NCI-H526 treated with DMSO at 0.1 percent for 48 hours (cell line): ENCODE measurements at places on chromosomes 7 and 10.

DNA sequence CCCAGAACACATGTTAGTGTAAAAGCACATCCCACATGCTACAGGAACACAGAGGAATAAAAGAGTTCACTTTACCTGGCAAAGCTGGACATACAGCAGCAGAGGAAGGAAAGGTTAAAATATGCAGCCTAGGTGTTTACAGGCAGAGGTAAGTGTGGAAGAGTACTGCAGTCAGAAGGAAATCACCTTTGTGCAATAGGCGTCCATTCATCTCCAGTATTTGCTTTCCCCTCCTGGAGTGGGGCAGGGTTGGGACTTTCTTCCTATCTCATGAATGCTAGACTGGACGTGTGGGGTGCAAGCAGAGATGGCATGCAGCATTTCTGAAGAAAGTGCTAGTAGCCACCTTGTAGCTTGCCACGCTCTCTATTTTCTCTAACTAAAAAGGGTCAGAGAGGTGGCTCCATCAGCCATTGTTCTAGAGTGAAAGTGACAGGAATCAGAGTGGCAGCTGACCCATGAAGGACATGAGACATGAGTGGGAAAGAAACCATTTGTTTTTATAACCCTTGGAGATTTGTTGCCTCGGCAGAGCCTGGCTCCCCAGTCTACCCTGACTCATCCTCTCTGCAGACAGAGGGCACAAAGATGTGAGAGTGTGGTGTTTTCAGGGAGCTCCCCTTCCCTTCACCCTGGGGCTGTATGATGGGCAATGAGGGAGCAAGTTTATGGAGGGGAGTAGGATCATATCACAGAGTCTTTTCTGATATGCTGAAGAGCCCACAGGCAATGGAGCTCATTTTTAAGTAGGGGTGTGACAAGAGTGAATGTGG, 101.2 kb upstream of the SEC61G start:
- DNase-seq, result no peak

DNA sequence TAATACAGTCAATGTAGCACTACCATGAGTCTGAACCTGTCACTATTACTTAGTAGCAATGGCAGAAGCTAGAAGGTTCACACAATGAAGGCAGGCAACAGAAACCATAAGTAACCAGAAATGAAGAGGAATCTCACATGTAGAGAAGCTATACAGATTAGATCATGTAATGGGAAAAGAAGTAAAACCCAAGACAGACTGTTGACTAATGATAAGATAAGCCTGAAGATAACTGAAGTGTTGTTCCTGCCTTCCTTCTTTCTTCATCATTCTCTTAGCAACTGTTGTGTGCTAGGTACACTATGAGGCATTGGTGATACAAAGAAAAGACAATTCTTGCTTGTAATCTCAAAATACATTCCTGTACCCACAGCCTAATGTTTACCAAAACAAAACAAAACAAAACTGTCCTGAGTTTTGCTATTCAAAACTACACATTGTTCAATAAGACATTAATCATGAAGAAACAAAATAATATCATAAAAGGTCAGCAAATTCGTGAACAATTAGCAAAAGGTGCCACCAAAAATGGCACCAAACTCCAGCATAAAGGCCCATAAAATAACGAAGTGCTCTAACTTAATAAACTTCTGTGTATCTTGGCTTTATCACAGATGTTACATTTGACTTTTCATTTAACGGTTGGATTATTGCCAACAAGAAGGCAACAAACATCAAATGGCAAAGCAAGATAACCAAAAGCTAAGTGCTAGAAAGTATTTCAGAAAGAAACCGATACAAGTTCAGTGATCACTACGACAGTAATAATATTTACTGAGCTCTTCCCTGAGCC, 27.1 kb downstream of the ZNF800 start:
- no peak for DNase-seq

DNA sequence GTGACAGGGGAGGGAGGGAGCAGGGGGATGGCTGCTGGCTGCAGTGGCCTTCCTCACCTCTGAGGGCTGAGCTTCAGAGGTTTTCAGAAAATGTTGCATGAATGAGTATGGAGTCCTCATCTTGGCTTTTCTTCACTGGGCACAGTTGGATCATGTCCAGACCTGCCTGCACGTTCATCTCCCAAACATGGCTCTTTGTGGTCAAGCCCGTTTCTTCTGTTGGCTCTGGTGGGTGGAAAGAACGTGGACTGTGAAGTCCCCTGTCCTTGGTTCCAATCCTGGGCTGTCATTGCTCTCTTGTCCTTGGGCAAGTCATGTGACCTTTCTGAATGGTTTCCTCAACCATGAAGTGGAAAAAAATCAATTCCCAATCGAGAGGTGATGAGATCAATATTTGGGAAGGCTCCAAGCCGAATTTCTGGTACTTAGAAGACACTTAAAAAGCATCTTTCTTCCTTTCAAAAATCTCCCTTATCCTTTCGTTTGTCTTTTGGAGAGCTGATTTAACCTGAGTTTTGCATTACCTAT, 34.5 kb downstream of the TSPAN14 start:
- DNase-seq, result no peak

- no peak for DNase-seq
Measured at GRCh38 chr7:30765408-30765807, 5.8 kb upstream of the MINDY4 start.

DNA sequence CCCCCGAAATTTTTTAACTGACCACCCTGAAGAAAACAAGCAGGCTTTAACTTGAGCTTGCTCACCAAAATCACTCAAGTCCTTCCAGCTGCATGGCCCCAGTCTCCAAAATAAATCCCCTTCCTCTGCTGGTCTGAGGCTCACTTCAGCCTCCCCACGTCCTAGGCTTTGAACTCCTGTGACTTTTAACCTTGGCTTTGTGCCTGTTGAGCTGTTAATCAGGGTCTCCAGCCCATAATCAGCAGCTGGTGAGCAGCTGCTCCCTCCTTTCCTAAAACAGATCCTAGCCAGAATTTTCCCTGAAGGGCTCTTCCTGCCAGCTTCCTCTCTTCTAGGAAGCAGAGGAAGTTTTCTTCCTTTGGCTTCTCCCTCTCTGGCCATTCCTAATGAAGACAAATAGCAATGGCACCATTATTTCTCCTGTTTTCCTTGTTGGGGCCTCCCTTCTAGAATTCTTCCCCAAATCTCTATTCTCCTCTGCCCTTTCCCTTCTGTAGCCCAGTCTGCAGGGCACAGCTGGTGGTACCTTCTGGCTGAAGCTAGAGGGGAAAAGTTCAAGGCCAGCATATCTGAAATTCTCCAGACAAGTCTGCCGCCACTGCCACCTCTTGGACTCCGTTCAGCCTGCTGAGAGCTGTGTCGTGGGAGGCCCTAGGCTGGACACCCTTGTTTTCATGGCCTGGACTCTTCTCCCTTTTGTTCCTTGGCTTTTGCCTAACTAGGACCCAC, 152.1 kb downstream of the NOC3L start:
- no peak for DNase-seq

- DNase-seq, result no peak
Measured at GRCh38 chr10:3763852-3764625, 21.0 kb downstream of the KLF6 start.

- DNase-seq, result no peak
Measured at GRCh38 chr7:111492234-111492633, 70.1 kb downstream of the IMMP2L start.

GRCh38 chr7:158558816-158559215, 28.8 kb downstream of the PTPRN2 start:
- DNase-seq, result no peak

- no peak for DNase-seq
Measured at GRCh38 chr7:123231021-123232000, 31.5 kb upstream of the SLC13A1 start.

DNA sequence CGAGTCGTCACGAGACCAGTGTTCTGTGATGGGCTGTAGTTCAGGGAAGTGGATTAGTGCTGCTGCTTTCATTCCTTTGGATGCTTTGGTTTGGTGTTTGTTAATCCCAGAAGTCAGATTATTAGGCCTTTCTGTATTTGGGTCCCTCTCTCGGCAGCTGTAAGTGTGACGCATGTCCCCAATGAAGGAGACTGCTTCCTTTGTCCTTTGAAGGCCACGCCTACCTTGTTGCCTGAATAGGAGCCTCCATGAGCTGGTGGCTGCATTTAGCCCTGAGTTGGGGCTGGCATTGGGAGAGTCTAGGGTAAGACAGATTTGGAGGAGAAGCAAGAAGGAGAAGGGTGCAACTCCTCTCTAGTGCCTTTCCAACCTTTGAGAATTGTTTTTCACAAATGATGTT, 34.5 kb downstream of the DOCK1 start:
- DNase-seq, result no peak

DNA sequence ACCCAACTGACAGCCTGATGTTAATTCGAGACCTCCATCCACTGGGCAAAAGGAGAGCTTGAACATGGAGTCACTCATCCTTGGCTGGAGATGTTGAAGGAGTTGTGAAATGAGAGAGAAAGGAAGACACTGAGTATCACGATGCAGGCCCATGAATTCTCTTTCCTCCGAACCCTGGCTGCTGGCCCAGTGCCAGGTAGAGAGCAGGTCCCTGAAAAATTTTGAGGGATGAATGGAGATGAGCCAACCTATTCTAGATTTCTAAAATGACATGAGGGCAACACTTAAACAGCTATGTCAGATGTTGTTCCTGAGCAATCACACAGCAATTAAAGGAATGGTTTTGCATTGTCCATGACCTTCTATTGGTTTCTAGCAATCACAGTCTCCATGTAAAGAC, 355.1 kb upstream of the ZMIZ1 start:
- no peak for DNase-seq

- no peak for DNase-seq
Measured at GRCh38 chr7:20561466-20561865, 54.0 kb upstream of the ABCB5 start.

DNA sequence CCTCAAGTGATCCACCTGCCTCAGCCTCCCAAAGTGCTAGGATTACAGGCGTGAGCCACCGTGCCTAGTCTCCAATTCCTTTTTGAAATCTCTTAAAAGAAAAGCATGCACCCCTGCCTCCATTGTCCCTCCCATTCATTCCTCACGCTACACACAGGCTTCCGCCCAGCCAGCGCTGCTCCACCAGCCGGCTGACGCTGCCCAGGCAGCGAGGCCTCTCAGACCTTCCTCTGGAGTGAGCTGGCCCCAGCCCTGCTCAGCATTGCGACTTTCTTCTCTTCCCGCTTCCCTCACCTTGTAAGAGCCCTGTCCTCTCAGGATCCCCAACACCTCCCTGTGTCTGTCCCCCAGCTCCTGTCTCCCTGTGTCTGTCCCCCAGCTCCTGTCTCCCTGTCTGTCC, 23.6 kb downstream of the RGS10 start:
- DNase-seq, result no peak

DNA sequence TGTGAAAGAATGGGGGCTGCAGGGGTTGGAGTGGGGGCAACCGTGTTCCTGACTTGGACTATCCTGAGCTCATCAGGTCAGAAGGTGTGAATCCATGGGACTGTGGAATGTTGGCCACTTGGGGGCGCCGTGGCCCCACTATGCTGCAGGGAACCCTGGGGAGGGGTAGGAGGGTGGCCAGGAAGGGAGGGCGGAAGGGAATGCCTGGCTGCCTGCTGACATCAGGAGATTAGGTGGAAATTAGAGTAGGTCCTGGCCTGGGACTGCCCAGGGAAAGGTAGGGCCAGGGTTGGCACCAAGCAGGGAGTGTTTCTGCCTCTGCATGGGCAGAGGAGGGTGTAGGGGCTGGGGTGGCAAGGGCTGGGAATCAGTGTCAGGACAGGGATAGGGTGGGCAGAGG, 65.8 kb upstream of the PRSS58 start:
- no peak for DNase-seq

- no peak for DNase-seq
Measured at GRCh38 chr10:104324221-104324686, 14.0 kb downstream of the ITPRIP start.

- DNase-seq, result no peak
Measured at GRCh38 chr7:36884351-36884750, 160.1 kb upstream of the AOAH start.

GRCh38 chr7:37448636-37449361, at the start of gene ELMO1:
Gene ELMO1 (minus strand): TSS chr7:37448864. CDS start chr7:37342690, 106,174 bp downstream.
- DNase-seq, result peak; percentile 84

DNA sequence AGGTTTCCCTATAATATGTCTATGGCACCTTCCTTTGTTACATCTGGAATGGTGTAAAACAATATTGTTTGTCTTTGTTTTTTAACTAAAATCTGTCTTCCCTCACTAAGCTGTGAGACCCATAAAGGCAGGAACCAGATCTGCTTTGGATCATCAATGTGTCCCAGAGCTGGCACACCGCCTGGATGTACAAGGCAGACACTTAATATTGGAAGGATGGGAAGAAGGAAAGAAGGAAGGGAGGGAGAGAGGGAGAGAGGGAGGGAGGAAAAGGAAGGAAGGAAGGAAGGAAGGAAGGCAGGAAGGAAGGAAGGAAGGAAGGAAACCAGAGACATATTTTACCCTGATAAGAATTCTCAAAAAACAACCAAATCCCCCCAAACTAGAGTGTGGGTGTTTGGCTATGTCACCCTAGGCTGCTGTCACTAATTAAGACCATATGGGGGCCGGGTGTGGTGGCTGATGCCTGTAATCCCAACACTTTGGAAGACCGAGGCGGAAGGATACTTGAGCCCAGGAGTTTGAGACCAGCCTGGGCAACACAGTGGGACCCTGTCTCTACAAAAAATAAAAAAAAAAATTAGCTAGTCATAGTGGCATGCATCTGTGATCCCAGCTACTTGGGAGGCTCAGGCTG, 59.6 kb downstream of the SH3PXD2A start:
- no peak for DNase-seq

- DNase-seq, result no peak
Measured at GRCh38 chr10:108424656-108425055, 1260.2 kb upstream of the SORCS1 start.

- DNase-seq, result no peak
Measured at GRCh38 chr10:421170-421569, 268.3 kb downstream of the DIP2C start.

DNA sequence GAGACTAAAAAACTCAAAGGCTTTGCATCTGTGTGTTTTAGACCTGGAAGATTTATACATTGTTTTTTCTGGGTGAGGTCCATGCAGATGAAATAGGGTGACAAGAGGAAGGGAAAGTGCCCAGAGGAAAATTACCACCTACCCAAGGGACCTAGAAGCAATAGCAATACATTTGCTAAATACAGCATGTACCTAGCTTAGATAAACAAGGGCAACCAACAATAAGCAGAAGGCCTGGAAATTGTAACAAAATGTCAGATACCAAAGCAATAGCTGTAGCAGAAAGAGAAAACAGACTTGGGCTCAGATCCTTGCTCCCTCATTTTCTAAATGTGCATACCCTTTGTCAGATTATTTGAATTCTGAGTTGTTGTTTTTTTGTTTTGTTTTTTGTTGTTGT, 318.4 kb upstream of the KMT2E start:
- no peak for DNase-seq

GRCh38 chr7:19121977-19122588, 4.6 kb upstream of the TWIST1 start:
- DNase-seq, result peak; percentile 18

GRCh38 chr7:7522421-7522820, 13.3 kb downstream of the COL28A1 start:
- no peak for DNase-seq

GRCh38 chr7:12475362-12476063, 71.8 kb upstream of the VWDE start:
- peak; percentile 92 for DNase-seq

GRCh38 chr10:77544617-77545016, 93.0 kb downstream of the KCNMA1 start:
- DNase-seq, result no peak

- DNase-seq, result no peak
Measured at GRCh38 chr10:3805201-3805790, 20.3 kb upstream of the KLF6 start.
